Activated CD8-positive, alpha-beta memory T cell treated with anti-CD3 and anti-CD28 coated beads, Interleukin-2, amount 50 U/mL, for 4 hours (primary cell): ENCODE measurements at places on chromosomes 16 and 17.

DNA sequence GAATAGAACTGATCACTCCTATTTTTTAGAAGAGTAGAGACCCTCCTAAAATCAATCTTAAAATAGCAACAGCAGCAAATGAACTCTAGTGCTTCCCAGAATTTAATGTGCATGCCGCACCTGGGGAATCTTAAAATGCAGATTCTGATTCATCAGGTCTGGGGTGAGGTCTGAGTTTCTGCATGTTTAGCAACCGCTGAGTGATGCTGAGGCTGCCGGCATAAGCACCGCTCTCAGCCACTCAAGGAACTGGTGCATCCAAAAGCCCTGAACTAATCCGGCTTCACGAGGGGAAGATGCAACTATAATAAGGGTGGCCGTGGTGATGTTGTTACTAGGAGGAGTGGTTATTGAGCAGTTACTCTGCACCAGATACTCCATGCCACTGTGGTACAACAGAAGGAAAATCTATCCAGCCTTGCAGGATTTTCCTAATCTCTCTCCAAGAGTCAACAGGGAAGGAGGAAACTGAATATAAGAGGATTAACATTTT lies 19.7 kb downstream of the SDK2 start:
- DNase-seq = no peak

DNA sequence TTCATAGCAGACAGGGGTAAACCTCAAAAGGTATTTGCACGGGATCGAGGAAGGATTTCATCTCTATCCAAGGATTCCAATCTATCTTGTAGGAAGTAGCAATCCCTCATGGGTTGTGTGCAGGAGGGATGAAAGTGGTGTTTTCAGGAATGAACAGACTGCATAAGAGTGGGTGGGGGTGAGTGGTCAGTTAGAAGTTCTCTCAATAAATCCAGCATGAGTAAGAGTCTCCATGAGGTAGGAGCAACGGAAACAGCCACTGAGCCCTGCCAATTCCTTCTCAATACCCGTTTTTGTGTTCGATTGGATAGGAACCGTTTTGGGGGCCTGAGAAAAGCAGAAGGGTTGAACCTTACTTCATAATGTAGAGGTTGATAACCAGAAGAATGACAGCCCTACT lies 375.6 kb downstream of the SOX9 start:
- DNase-seq = no peak

DNA sequence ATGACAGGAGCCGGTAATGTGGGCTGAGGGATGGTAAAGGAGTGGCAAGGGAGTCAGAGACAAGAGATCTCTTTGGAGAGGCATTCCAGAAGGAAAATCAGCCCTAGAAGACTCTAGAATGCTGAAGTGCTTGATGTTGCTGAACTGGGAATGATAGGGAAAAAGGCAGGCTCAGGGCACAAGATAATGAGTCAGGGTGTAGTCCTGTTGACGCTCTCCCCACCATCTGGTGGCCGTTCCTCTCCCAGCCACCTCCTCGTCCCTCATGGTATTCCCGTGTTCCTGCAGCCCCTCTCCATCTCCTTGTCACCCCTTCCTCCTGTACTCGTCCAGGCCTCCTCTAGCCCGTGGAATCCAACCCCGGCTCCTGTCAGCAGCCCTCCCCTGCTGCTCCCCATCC lies 11.1 kb upstream of the ALDOA start:
- no peak for DNase-seq

- DNase-seq = no peak
These were observed 654.1 kb upstream of the RBFOX1 start for GRCh38 chr16:6678586-6678985.

- peak; percentile 79 for DNase-seq
These were observed 658 bp downstream of the TNFRSF12A start for GRCh38 chr16:3020604-3021448.

GRCh38 chr17:1000597-1001461 lies 3.9 kb downstream of the TIMM22 start:
- DNase-seq = no peak

- DNase-seq = no peak
These were observed 12.7 kb downstream of the SPNS2 start for GRCh38 chr17:4511199-4511932.

GRCh38 chr16:84647828-84648594 lies at the start of gene KLHL36:
Gene KLHL36 (plus strand): TSS chr16:84648511. CDS start chr16:84650868, 2,357 bp downstream.
- peak; percentile 75 for DNase-seq

GRCh38 chr17:79798299-79799173 lies 1.7 kb upstream of the CBX8 start:
- peak; percentile 21 for DNase-seq

GRCh38 chr17:42130310-42130936 lies 7.8 kb downstream of the HSPB9 start:
- DNase-seq = no peak

DNA sequence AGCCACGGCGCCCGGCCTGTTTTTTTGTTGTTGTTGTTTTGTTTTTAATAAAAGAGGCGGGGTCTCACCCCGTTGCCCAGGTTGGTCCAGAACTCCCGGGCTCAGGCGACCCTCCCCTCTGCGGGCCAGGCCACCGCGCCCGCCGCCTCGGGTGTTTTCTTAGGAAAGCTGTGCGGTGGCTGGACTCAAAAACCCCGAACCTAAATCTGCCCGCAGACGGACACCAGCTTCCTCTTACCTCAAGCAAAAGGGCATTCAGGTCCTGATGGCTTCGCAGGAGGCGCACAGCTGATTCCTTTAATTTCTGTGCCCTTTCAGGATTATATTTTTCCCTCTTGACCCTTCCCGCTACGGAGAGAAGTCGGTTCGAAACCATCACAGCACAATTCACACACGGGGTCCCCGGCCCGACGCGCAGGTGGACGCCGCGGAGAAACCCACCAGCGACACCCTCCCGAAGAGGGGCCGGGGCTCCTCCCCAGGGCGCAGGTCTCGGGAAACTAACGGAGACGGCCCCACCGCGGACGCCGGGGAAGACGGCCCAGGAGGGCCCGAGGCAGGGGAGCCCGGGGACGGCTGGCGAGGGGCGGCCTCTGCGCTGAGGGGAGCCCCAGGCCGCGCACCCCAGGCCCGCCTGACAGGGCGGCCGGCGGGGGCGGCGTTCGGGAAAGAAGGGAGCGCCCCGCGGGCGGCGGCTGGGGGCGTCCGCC lies 653 bp downstream of the FANCA start:
- DNase-seq = no peak

DNA sequence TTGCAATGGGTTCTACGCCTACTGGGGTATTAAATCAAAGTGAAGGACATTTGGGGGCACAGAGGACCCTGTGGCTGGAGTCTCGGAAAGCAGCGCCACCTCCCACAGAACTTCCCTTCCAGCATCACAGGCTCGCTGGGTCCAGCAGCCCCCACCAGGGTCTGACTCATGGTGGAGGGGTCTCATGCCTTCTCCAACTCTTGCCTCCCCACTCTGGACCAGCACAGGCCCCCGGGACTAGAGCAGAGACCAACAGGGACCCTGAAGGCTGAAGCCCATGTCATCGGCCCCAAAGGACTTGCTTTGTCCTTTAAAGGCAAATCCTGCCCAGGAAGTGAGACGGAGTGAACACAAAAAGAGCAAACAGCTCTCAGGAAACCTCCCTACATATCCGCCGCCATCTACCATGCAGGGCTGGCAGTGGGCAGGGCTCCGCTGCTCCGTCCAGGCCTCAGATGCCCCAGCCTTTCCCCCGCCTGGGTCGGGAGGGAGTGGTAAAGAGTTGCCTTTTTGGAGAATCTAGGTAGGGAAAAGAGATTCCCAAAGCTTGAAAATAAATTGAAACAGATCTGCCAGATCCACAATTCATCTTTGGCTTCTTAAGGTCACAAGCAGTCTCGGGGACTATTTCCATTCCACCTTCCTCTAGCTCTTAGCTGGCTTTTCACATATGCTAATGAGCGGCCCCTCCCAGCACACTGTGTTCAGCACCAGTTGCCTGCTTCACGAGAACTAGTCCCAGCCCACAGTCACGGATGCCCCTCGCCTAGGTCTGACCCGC lies 2.1 kb upstream of the GPRC5C start:
- DNase-seq = no peak

- DNase-seq = no peak
These were observed 16.1 kb upstream of the SLC4A1 start for GRCh38 chr17:44284024-44284400.

DNA sequence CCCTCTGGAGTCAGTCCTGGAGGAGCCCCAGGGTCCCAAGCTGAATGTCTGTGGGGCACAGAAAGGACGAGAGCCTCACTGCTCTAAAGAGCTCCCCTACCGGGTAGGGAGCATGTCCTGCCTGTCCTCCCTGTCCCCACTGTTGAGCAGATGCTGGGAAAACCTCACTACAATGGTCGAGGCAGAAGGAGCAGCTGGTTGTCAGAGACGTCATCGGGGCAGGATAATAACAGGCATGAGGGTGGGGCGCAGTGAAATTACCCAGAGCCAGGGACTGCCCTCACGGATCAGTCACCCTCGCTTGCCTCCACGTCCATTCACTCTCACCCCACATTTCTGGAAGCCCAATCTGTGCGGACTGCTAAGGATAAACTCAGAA lies 538 bp downstream of the TM4SF5 start:
- DNase-seq = no peak

DNA sequence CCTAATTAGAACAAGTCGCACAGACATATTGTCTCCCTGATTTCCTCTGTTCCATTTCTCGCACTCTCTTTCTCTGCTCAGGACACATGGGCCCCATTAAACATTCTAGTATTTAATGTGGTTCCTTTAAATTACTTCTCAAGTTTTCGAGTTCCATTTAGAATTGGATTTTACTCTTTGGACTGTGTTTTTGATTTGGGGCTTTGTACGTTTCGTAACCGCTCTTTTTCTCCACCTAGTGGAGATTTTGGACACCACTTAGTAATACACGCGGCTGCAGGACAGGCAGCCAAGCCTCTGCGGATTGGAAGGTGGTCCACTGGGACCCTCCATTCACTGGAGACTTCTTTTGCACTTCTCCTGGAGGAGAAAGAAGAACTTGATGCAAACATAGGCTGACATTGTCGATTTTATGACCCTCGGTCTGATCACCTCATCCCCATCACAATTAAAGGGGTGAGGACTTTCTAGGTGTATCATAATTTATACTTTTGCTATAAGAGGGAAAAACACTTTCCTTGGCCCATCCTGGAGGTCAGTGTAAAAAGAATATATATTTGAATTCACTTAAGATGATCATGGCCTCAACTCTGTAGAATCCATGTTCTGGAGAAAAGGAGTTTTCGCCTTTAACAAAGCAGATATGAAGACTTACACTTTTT lies 85.7 kb downstream of the NOG start:
- DNase-seq = no peak

GRCh38 chr17:17077861-17078732 lies 35.8 kb downstream of the MPRIP start:
- DNase-seq = no peak

DNA sequence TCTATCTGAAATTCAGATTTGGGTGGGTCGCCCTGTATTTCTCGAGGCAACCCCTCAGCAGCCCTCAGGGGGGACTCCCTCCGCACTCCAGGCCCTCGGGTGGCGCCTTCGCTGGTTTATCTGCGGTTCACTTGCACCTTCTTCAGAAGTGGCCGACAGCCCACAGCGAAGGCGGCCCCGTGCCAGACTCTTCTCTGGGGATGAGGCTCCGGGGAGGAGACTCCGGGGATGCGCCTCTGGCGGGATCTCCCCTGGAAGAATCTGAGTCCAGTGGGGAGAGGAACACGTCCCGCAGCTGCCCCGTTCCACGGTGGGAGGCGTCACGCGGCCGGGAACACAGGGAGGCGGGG lies 63.9 kb upstream of the DNAJA2 start:
- DNase-seq = peak; percentile 23

GRCh38 chr17:80925688-80926335 lies 65.8 kb upstream of the CHMP6 start:
- DNase-seq = no peak

- no peak for DNase-seq
These were observed 34.8 kb downstream of the PEMT start for GRCh38 chr17:17556671-17557070.

DNA sequence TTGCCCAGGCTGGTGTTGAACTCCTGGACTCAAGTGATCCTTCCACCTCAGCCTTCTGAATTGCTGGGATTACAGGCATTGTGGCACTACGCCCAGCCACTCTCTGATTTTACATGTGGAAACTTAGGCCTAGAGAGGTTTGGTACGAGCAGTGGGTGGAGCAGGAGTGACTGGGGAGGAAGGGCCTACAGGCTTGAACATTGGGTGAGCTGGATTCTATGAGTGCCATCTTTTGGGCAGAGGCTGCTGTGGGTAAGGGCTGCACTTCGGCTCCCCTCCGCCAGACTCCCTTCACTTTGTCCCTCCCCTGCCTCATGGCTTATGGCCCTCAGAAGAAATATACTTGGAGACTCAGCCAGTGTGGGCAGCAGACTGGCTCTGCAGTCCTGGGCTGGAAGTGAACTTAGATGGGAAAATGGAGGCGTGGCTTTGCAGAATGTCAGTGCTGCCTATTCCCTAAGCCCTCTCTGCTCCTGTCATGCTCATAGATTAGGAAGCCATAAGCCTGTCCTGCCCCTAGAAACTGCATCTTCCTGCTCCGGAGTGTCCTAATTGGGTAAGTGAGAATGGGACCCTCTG lies 9.5 kb upstream of the MRC2 start:
- no peak for DNase-seq

GRCh38 chr17:80011989-80012555 lies 23.6 kb downstream of the TBC1D16 start:
- no peak for DNase-seq

DNA sequence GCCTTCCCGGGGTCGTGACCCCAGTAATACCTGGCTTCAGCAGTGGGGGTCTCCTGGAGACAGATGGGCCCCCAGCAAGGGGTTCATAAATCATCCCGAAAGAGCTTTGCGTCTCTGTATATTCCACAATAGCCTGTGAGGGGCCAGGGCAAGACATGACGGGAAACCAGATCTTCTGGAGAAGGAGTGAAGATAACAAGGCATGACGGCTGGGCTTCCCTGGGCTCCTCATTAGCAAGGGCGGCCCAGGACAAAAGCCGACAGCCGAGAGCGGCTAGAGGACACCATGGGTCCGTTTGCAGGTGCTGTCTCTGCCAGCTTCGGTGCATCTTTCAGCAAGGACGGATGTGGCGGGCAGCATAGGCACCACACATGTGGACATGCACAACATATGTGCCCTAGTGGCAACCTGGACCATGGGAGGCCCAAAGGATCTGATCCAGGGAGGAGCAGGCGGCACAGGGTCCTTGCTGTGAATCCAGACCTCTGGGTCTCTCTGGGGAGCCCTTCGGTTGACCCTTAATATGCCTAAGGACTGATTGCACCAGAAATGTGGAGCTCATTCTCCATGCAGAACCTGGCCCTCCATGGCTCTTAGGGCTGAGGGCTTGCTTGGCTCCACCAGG lies 136.9 kb upstream of the FOXF1 start:
- no peak for DNase-seq
